ENCODE measurements at places on chromosomes 1 and 21.

GRCh38 chr1:214290424-214291037, 9.6 kb downstream of the SMYD2 start:
- no peak for DNase-seq

- DNase-seq: no peak
Measured at GRCh38 chr1:151405187-151405951, 6.0 kb downstream of the PSMB4 start.

DNA sequence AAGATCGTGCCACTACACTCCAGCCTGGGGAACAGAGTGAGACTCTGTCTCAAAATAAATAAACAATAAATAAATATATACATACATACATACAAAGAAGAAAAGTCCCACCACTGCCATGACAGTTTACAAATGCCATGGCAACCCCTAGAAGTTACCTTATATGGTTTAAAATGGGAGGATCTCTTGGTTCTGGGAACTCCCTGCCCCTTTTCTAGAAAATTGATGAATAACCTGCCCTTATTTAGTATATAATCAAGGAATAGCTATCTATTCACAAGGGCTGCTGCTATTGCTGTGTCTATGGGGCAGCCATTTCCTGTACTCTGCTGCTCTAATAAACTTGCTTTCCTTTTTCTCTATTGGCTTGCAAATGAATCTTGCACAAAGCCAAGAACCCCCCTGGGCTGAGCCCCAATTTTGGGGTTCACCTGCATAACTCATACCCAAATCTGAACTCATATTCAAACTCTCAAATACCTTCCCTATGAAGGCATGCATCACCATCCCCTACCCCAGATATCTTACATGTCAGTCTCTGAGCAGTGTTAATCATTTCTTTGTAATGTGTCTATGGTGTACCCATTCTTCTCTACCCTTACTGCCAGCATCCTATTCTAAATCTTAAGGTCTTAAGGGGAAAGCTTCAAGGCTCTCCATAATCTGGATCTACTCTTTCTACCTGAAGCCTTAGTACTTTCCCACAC, 9.0 kb downstream of the GON4L start:
- DNase-seq: no peak

DNA sequence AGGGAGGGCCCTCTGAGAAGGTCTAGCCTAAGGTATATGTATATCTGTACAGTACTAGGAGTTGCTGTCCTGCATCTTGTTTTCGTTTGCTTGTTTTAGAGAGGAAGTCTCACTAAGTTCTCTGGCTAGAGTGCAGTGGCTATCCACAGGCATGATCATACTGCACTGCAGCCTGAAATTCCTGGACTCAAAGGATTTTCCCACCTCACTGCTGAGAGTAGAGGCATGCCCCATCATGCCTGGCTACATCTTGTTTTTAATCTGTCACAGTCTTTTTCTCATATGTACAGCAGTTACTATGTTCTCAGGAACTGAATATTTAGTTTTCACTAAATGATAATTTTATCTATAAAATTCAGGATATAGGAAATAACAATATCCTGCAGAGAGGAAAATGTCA, 15.3 kb upstream of the PYHIN1 start:
- no peak for DNase-seq

DNA sequence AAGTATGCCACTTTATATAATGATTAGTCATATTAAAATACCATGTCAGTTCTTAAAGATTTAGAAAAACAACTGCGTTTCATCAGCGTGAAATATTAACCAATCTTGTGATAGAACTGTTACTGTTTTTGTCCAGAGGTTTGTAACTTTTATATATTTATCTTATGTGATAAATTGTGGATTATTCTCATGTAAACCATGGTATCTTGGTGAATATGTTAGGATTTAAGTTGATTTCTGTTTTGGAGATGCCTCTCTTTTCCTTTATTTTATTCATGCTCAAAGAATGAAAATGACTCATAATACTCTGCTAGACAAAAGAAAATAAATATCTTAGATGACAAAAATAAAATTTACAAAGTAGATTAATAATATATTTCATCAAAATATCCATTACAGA, 88.4 kb downstream of the ADGRL4 start:
- DNase-seq: no peak

DNA sequence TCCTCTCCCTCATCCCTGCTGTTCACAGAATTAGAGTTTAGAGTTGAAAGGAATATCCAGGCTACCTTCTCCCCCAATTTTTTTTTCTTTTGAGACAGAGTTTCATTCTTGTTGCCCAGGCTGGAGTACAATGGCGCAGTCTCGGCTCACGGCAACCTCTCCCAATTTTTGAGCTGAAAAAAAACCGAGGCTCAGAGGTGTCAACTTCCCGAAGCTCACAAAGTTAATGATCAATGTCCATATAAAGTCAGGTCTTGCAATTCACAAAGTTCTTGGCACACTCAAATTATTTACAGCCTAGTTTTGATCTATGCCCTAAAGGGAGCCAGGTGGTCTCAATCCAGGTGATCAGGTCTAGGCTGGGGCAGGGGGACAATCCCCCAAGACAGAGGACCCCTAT, 797 bp upstream of the LEFTY1 start:
- no peak for DNase-seq

DNA sequence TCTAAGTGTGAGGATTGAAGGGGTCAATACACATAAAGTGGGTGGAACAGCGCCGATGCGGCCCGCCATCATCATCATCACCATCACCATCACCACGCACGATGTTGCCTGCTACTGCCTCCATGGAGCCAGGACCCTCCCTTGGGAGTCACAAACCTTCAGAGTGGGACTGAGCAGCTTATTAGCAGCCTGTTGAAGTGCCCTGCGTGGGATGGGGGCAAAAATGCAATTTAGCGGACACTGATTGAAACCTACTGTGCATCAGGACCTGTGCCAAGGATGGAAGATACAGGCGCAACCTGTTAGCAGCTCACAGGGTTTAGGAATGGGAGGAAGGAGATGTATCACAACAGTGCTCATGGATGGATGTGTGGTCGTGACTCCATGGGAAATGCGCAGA, 26.7 kb downstream of the STPG1 start:
- DNase-seq: no peak

- no peak for DNase-seq
Measured at GRCh38 chr1:75539230-75540116, 71.4 kb downstream of the SLC44A5 start.

GRCh38 chr21:41325138-41325912, 8.7 kb downstream of the FAM3B start:
- no peak for DNase-seq

Measured in activated T-cell treated with anti-CD3 and anti-CD28 coated beads for 24 hours (primary cell).